A549 treated with ZK216348 at 1 μM for 4 hours (cell line): ENCODE measurements at places on chromosomes 3 and 15. TPM values are rescaled to one million over a fixed set of nuclear protein-coding genes. Genes with fewer than 3 reads are reported as not detected.

The BOC gene
- total RNA-seq: 5.6 to 7.1 TPM (median 6.2 TPM) in 5 replicates

The CHMP2B gene
- total RNA-seq: 86.1 to 112 TPM (median 102 TPM) in 5 replicates

The CCK gene
- total RNA-seq: 0.48 to 1.9 TPM (median 1.5 TPM) in 5 replicates

The PLA2G4D gene
- total RNA-seq: not detected in 5 replicates

The VGLL3 gene
- total RNA-seq: 4.4 to 15.5 TPM (median 8.1 TPM) in 5 replicates

The MUC20 gene
- 0.38 to 1.1 TPM (median 0.65 TPM) in 5 replicates for total RNA-seq

The WDR93 gene
- 0.09 to 0.64 TPM (median 0.18 TPM) in 5 replicates for total RNA-seq

The TLR9 gene
- 0.18 TPM in 1 of 5 replicates, not detected in the others for total RNA-seq

The CFAP92 gene
- total RNA-seq: 0.11 TPM in 1 of 5 replicates, not detected in the others

The CISH gene
- total RNA-seq: 0.42 to 0.65 TPM (median 0.52 TPM) in 5 replicates

The IQCH gene
- total RNA-seq: 1.2 to 2.4 TPM (median 1.5 TPM) in 5 replicates

The UROC1 gene
- not detected in 5 replicates for total RNA-seq

The INTS14 gene
- 42.4 to 44.8 TPM (median 43.8 TPM) in 5 replicates for total RNA-seq

The FOXL2NB gene
- 0.95 to 1.5 TPM (median 1.3 TPM) in 5 replicates for total RNA-seq

The C3orf18 gene
- 2.2 to 3.7 TPM (median 2.7 TPM) in 5 replicates for total RNA-seq

The GOLGA6L7 gene
- not detected in 5 replicates for total RNA-seq

The SEMA3G gene
- total RNA-seq: 0.07 to 0.15 TPM (median 0.12 TPM) in 5 replicates

The CCPG1 gene
- 26.7 to 41.0 TPM (median 36.6 TPM) in 5 replicates for total RNA-seq

The SH3GL3 gene
- 0.49 to 1.3 TPM (median 0.71 TPM) in 5 replicates for total RNA-seq

The NR2E3 gene
- total RNA-seq: 0.20 to 0.23 TPM in 2 of 5 replicates, not detected in the others

The ADAM10 gene
- total RNA-seq: 89.5 to 145 TPM (median 129 TPM) in 5 replicates

The ATP13A3 gene
- total RNA-seq: 14.5 to 41.2 TPM (median 33.6 TPM) in 5 replicates

The CNTN3 gene
- total RNA-seq: not detected in 5 replicates

The CAND2 gene
- 0.31 to 1.2 TPM (median 0.54 TPM) in 5 replicates for total RNA-seq

The UBAP1L gene
- total RNA-seq: 0.29 to 1.3 TPM (median 0.88 TPM) in 5 replicates

The LTK gene
- total RNA-seq: 0.05 to 0.20 TPM (median 0.13 TPM) in 5 replicates

The CACNA2D2 gene
- total RNA-seq: 0.15 to 0.69 TPM (median 0.66 TPM) in 5 replicates

The RPL14 gene
- total RNA-seq: 727 to 823 TPM (median 727 TPM) in 5 replicates

The SCAP gene
- total RNA-seq: 16.0 to 34.3 TPM (median 30.3 TPM) in 5 replicates

The SSUH2 gene
- total RNA-seq: 0.65 to 1.1 TPM (median 0.93 TPM) in 5 replicates
